ENCODE measurements at places on chromosomes 3 and 15. TPM values are rescaled to one million over a fixed set of nuclear protein-coding genes. Genes with fewer than 3 reads are reported as not detected.
A peak's percentile ranks its signal among the peaks of the same experiment; 100 is the strongest.

DNA sequence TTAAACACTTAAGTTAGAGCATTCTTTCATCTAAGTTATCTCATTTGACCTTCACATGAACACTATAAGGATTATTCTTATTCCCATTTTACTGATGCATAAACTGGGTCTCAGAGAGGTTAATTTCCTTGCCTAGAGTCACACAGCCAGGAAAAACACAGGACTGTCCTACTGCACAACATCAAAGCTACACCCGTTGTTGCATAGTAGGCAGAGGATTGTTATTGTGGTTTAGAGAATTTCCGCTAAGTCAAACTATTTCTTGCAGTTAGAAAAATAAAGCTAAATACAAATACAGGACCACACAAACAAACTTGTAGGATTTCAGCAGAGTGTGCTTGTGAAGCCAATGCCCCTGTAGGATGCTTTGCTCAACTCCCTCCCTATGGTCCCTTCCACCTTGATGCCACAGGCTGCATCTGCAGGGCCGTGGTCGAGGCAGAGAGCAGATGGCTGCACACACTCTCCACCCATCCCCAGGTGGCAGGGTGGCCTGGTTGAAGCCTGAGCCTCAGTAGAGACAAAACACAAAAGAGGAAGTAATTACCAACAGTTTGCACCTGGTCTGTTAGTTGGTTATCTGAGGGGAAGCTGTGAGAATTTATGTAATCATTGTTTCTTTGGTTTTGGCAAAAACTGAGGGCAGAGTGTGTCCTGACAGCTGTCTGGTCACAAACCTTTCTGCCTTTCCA, 41.1 kb upstream of the SKOR1 start:
- no peak for DNase-seq

DNA sequence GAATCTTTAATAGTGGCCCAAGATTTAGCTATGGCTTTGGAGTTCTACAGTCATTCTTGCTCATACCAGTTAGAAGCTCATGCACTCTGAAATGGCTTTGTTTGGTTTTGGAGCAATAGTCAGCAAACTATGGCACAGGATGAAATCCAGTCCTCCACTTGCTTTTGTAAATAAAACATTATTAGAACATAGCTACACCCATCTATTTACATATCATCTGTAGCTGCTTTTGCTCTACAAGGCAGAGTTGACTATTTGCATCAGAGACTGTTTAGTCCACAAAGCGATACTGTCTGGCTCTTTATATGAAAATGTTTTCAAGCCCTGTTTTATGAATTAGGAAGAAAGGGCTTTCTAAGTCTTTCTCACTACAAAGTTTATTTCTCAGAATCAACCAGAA, 716.9 kb downstream of the AGBL1 start:
- no peak for DNase-seq

- no peak for DNase-seq
Observed at GRCh38 chr3:119657887-119658702, 2.3 kb downstream of the POPDC2 start.

The REC114 gene
- polyA plus RNA-seq: not detected

GRCh38 chr3:135314237-135314636, 519.2 kb downstream of the EPHB1 start:
- DNase-seq: peak; percentile 10

- no peak for DNase-seq
Observed at GRCh38 chr3:30354513-30354912, 251.9 kb upstream of the TGFBR2 start.

DNA sequence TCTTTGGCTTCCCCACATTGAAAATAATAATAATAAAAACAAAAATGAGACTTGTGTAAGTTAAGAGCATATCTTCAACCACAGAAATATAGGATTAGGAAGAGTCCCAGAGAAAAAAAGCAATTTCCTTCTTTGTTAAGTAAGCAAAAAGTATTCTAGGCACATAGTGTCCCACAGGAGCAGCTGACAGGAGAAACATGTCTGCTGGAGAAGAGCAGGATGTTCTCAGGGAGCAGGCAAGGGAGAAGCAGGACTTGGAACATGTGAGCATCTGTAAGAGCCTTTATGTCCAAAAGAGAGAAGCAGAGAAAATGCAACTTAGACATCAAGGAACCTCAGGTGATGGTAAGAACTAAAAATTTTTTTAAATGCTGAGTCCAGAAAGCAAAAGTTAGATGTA, 39.0 kb downstream of the TTC23 start:
- DNase-seq: no peak

- no peak for DNase-seq
Observed at GRCh38 chr3:184821034-184821433, 9.1 kb downstream of the VPS8 start.

DNA sequence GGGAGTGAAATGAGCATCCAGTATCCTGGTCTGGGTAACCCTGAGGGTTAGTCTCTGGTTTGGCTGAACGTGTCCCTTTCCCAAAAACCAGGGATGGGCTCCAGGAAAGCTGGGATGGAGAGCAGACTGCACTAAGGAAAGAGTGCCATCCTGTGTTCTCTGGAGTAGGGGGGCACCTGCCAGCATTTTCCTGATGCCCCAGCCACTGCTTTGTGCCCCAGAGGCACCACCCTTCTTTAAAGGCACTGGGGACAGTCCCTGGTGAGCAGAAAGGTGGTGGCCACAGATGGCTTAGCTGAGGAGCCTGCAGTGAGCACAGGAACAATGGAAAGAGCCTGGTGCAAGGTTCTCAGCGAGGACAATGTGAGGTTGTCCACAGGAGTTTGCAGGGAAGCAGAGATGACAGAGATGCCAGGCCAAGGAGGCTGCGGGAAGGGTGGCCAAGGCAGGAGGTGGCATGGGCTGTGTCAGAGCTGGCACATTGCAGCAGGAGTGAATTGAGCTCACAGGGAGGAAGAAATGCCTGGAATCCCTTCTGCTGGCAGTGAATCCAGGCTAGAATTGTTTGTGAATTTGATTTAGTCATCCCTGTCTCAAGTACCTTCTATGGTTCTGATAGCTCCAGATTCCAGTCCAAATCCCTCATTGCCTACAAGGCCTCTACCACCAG, 39.9 kb downstream of the AMOTL2 start:
- DNase-seq: no peak

DNA sequence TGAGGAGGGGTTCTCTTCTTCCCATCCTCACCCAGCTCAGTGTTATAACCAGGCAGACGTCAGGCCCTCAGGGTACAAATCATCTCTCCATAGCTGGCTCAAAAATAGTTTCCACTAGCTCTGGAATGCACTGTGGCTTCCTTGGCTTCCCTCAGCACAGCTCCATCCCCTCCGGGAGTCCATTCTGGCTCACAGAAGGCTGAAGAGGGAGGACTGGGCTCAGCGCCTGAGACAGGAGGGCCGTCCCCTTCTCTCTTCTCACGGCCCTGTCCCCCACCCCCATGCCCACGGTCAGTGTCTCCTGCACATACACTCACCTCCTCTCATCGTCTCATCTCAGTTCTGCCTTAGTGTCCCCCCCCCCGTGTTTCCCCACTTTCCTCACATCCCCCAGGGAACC, 50.1 kb downstream of the UMPS start:
- peak; percentile 40 for DNase-seq

GRCh38 chr3:72318504-72319193, 529.6 kb downstream of the SHQ1 start:
- DNase-seq: no peak

DNA sequence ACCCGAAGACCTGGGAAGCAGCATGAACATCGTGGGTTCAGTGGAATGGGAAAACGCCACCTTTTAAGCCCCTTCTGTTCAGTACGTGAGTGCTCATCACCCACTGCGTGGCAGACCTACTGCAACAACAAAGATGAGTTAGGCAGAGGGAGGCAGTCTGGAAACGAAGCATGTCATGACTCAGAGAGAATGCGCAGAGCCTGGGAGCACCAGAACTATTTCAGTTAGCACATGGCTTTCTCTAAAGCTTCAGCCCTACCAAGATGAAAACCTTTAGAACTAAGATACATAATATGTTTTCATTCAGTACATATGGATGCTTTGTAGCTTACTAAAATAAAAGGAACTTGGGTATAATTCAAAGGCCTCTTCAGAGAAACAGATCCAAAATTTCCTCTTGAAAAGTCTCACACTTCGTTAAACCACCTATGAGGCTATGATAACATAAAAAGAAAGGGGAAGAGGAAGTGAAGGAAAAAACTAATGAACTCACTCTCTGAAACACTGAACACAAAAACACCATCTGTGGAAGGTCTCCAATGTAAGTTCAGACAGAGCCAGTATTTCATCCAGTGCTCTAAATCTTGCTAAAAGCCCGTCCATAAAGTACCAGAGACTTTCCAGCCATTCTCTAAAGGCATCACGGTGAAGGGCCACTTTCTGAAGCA, 140.1 kb downstream of the OCA2 start:
- no peak for DNase-seq

The MAP3K13 gene
- polyA plus RNA-seq: 44.8 TPM

The GOLGA8T gene
- not detected for polyA plus RNA-seq

DNA sequence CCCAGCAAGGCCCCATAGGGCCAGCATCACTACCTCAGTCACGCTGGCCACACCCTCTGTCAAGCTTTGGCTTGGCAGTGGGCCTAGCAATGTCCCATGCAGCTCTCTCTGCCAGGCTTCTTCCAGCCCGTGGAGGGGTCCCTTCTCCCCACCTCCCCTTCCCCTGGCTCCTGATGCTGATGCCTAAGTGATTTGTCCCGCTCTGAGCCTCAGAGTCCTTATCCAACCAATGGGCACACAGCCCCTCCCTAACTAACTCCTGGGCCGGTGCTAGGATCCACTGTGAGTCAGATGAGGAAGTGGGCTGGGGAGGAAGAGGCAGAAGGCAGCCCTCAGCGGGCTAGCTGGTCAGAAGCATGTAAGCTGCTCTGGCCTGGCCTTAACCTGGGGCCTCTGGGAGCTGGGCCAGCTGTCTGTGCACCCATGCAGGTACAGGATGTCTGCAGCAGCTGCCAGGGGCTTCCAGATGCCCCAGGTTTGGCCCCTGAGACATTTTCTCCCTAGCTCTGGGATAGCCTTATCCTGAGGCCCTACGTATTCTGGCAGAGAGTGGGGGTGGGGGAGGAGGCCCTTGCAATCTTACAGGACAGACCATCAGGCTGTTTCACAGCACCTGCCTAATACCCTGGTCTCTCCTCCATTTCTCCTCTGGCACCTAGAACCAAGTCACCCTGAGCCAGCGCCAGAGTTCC, 740 bp upstream of the ZBTB47 start:
- DNase-seq: no peak

DNA sequence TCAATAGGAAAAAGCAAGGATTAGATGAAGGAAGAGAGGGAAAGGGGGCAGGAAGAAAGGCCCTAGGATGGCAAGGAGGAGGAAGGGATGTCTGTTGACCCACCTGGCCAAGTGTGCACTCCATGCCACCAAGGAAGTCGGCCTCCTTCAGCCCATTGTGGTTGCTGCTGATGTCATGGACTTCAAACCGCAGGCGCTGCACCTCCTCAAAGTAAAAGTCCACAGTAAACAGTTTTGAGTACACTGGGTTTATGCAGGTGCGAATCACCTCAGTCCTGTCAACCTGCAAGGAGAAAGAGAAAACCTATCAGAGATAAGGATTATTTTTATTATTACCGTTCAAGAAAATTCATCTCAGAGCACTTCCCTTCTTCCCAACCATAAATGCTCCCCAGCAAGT, 220.6 kb upstream of the MRPL3 start:
- no peak for DNase-seq

- DNase-seq: no peak
Observed at GRCh38 chr3:183378545-183378944, 49.9 kb downstream of the MCF2L2 start.

The ESYT3 gene
- polyA plus RNA-seq: 2.5 TPM

DNA sequence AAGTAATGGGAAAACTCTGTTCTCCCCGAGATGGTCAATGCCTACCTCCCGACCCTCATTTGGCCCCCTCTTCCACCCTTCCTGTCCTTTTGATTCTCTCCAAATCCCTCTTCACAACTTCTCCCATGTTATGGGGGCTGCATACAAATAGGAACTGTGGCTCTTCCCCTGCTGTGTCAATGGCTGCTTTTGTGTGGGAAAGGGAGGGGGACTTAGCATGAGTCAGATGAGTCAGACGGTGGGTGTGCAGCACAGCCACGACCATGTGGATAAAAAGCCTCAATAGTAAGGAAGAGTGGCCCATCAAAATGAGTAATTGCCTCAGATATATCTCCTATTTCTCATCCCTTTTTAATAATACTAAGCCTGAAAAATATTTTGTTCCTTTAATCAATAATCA, 31.9 kb downstream of the SPATA16 start:
- no peak for DNase-seq

DNA sequence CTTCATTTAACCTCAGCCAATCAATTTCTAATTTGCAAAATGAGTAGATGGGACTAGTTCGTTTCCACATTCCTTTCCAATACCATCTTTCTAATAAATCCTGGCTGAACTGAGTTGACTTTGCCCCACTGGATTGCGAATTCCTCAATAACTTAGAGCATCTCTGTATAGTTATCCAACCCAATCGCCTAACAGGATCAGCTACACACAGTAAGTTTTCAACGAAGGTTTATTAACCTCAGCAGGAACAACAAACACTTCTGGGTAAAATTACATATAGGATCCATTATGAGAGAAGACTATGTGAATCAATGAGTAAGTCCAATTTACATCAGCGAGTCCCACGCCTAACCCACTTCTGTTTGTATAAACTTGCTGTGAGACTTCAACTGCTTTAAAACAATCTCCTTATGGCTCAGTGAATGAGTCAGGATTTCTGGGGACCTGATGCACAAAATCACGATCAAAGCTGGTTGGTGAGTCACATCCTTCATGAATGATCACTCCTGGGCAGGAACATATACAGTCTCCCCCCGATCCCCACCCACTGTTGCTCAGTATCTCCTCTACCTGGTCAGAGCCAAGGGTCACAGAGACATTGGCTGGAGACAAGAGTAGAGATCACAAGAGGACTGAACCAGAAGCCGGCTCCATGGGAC, 142.8 kb downstream of the EDEM1 start:
- no peak for DNase-seq

DNA sequence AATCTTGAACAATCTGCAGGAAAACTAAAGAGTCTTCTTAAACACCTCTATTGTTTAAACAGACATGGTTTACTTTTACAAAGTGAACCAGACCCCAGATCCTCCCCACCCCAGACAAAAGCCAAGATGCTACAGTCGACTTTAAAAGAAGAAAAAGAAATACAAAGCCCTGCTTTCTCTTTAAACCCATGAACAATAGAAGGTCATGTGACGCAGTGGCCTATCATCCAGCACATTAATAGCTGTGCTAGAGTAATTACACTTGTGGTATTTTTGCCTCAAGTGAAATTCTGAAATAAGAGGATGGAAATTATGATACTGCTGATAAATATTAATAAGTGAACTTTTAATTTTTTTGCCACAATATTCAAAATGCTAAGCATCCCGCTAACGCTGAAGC, 613.4 kb downstream of the FOXP1 start:
- no peak for DNase-seq

GRCh38 chr15:33636958-33637357, 326.2 kb downstream of the RYR3 start:
- DNase-seq: no peak

The GPR149 gene
- not detected for polyA plus RNA-seq

Data from renal pelvis (tissue), 12 donors.